Left cardiac atrium (tissue), 4 donors: ENCODE measurements at places on chromosomes 3 and 15. TPM values are rescaled to one million over a fixed set of nuclear protein-coding genes. Genes with fewer than 3 reads are reported as not detected.

C3orf85 gene
- not detected for total RNA-seq

TLR9 gene
- total RNA-seq = 0.29 TPM

CCK gene
- total RNA-seq = not detected

THRB gene
- 15.4 TPM for total RNA-seq

KNG1 gene
- total RNA-seq = 0.24 TPM

GP9 gene
- 0.29 TPM for total RNA-seq

HYAL1 gene
- total RNA-seq = 26.6 TPM

DNAJB8 gene
- not detected for total RNA-seq

CKMT1B gene
- total RNA-seq = 3.7 TPM

EIF1B gene
- 210 TPM for total RNA-seq

CYP1A1 gene
- total RNA-seq = 0.32 TPM
